ENCODE measurements at places on chromosomes 4 and X.

DNA sequence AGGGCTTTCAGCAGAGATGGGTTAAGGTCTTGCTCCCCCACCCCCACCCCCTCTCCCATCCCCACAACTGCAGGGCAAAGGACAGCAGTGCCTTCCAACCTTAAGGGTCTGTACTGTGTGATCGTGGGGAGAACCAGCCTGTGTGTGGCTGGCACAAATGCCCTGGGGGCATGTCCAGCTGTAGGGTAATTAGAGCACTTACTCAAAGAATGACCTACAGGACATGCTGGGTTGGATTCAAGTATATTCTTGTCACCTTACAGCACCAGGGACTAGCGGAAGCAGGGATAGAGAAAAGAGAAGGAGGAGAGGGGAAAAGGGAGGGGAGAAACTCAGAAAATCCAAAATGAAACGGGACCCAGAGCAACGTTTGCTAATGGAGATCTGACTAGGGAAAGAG, 191.3 kb upstream of the GATB start:
- no peak for DNase-seq

DNA sequence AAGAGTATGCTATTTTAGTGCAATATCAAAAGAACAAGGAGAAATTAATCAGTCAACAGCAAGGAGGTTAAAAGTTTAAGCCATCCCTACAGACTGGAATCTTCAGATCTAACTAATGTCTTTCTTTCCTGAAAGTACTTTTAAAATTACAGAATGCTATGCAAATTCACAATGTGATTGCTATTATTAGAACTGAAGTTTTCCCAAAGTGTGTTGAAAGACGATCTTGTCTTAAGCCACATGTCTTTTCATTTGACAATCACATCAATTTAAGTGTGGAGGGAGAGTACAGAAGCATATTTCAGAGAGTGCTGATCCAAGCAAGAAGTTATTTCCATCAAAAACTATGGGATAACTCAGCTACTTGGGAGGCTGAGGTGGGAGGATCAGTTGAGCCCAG, 64.7 kb upstream of the TNIP3 start:
- DNase-seq: no peak

GRCh38 chrX:42128587-42128986, 205.2 kb upstream of the CASK start:
- no peak for DNase-seq

DNA sequence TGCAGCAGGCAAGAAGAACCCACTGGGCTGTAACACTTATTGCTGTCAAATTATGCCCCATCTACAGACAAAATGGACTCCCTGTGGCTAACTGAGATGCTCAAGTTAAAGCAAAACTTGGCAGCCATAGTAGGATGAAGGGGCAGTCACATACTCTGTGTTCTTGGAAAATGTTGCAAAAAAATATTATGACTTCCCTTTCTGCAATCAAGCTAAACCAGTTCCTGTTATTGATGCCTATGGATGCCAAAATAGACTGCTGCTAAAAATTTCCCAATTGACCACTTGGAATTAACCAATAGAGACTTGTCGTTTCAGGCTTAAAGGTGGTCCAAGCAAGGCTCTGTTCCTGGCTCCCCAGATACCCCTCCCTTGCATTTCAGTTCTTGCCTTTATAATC, 49.5 kb downstream of the IQCM start:
- no peak for DNase-seq

- DNase-seq: no peak
Observed at GRCh38 chr4:104470770-104471169, 23.9 kb downstream of the CXXC4 start.

- no peak for DNase-seq
Observed at GRCh38 chr4:7771056-7771455, 168.6 kb downstream of the AFAP1 start.

DNA sequence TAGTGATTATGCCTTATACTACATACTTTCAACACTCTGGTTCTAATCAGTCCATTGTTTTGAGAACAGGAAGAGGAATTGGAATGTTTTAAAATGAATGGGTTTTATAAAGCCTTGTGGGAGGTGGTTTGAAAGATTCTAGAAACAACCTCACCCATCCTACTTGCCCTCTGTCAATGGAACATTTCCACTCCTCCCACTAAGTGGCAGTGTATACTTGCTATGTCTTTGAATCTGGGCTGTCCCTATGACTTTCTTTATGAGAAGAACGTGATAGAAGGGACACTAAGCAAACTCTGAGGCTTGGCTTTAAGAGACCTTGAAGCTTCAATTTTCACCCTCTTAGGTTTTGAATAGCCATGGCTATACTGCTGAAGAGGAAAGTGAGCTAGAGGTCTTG, 611.2 kb downstream of the PPP4R3C start:
- no peak for DNase-seq

DNA sequence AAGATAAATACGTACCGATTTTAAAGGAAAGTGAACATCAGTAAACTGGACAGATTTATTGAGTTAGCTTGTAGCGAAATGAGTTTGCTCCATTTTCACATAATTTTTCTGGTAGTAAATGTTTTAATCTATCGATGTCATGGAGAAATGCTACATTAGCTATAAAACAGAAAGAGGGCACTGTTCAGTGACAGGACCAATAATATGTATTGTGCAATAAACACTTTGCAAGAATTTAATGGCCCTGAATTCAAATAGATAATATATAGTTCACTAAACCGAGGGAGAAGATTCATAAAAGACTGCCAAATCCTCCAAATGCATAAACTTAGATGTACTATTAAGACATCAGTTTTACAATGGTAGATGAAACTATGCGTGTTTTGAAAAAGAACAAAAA, 516.3 kb downstream of the ADGRL3 start:
- DNase-seq: no peak

GRCh38 chrX:148381603-148382002, 118.8 kb upstream of the AFF2 start:
- DNase-seq: no peak

DNA sequence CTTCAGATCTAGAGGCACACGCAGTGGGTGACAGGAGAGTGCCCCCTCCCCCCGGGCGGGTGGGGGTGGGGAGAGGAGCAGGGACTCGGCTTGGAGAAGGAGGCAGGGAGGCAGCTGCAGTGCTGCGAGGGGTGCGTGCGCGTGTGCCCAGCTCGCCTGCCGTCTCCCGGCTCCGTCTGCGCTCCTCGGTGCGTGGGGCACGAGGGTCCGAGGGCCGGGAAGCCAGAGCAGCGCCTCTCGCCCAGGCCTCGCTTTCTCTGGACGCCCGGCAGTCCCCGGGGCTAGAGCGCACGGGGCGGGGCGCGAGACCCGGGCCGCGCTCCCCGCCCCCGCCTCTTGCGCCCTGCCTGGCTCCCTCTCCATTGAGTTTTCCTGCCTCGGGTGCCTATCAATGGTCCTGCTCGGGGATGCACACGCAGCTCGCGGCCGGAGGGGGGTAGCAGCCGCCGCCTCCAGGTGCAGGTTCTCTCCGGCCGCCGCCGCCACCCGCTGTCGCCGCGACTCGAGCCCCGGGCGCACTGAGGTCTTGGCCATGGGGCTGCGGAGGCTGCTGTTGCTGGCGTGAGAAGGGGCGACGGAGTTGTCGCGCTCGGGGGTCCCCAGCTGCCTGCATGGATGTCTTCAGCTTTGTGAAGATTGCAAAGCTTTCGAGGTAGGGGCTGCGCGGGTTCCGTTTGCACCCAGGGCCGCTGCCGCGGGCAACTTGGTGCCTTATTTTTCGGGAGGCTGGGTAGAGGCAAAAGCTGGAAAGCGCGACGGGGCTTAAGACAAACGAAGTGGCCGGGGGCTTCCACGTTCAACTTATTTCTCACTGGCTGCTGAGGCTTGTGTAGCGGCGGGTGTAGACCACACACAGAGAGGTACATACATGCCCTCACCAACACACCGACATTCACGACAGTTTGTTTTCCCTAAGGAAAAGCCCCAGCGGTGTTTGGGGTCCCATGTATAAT, at the start of gene FRMPD4:
TSS of gene FRMPD4 (plus strand) at position 113 of the 953 bp plus-strand sequence. CDS start at position 612, 499 bp downstream.
- DNase-seq: no peak

Data from GM04504 (cell line).